AG09319 (cell line): ENCODE measurements at places on chromosomes 4 and X.

DNA sequence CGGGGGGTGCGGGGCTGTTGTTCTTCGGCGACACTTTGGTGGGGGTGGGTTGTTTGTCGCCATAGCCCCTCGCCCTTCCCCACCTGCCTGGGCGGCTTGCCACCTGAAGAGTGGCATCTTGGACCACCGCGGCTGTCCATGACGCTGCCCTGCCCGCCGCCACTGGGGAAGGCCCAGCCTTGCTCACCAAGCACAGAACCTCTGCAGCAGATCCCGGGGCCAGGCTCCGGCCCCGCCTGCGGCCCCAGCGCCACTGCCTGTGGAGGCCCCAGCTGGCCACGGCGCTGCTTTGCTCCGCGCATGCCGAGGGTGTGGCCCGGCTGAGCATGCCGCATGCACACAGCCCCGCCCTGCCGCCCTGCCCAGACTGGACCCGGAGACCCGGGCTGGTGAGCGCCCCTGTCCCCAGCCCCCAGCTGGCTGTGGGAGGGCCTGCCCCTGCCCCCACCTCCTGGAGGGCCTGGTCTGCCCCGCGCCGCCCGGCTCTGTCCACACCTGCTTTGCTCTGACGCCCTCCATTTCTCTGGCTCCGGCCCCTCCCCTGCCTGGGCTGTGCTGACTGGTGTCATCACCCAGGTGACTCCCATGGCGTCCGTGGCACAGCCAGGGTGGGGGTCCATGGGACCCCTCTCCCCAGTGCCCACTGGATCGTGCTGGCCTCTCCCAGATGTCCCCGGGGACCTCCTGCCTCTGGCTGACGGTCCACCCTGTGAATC, 5.3 kb downstream of the NAT8L start:
- no peak for DNase-seq

DNA sequence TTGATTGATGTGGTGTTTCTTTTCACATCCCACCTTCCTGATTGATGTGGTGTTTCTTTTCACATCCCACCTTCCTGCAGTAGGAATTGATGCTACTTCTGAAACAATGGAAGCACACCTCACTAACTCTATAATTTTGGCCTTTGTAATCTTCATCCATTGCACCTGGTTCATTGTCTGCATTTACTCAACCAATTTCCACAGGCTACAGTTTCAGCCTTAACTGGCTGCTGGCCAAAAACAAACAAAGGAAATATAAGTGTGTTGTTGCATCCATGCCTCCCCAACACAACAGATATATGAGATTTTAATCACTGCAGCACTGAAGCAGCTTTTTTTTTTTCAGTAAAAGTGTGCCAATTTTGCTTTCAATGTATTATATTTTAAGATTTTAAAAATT, 867.6 kb upstream of the PCDH7 start:
- DNase-seq = no peak

DNA sequence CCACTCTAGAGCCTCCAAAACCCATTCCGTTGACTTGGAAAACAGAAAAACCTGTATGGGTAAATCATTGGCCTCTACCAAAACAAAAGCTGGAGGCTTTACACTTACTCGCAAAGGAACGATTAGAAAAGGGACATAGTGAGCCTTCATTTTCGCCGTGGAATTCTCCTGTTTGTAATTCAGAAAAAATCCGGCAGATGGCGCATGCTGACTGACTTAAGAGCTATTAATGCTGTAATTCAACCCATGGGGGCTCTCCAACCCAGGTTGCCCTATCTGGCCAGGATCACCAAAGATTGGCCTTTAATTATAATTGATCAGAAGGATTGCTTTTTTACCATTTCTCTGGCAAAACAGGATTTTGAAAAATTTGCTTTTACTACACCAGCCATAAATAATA, 60.8 kb downstream of the ZNF732 start:
- no peak for DNase-seq

DNA sequence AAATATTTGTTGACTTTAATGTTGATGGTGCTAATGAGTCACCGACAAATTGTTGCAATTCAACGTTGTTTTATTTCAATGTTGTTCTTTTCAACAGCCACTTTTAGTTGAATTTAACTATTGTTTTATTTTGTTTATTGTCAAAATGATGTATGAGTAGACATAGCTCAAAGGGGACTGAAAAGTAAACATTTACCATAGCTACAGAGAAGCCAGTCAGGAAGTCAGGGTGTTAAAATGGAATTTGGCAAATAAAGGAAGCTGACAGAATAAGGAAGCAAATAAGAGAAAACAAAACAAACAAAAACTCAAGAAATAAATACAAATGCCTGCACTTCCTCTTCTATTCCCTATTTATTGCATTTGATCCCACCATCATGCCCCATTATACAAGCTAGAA, 648.4 kb upstream of the HTR2C start:
- no peak for DNase-seq

GRCh38 chr4:155604718-155605626, 61.7 kb upstream of the GUCY1A1 start:
- DNase-seq = peak; percentile 81

GRCh38 chrX:150703695-150703974, 10.4 kb downstream of the MTMR1 start:
- DNase-seq = no peak

DNA sequence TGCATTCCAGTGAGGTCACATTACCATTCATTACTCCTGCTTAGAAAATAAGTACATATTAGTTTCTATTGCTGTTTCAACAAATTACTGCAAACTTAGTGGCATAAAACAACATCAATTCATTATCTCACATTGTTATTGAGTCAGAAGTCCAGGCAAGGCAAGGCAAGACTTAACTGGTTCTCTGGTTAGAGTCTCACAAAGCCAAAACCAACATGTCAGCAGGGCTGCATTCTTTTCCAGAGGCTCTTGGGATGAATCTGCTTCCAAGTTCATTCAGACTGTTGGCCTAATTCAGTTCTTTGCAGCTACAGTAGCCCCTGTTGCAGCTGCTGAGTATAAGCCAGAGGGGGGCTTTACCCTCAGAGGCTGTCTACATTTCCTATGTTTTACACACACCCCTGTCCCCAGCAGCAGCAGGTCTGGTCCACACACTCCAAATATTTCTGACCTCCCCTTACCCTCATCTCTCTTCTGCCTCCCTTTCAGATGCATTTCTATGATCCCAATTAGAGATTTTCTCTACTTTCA, 892.1 kb upstream of the EPHA5 start:
- no peak for DNase-seq

- DNase-seq = no peak
Observed at GRCh38 chr4:65669111-65670019, 924 bp downstream of the EPHA5 start.

DNA sequence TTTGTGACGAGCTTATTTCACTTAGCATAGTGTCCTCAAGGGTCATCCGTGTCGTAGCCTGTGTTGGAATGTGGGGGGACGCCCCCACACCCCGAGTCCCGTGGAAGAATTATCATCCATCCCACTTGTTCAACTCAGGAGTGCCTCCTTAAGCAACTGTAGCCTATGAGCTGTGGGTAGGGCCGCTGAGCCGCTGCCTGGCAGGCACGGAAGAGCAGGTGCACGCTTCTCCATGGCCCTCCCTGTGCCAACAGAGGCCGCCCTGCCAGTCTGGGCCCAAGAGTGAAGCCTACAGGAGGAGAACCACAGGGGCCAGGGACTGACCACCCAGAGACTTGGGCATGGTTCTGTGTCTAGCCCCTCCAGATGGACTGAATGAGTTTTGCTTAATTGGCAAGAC, 2.3 kb upstream of the RGS12 start:
- no peak for DNase-seq

- peak; percentile 43 for DNase-seq
Observed at GRCh38 chrX:2614911-2615310, 76.2 kb upstream of the CD99 start.

GRCh38 chrX:151180400-151180799, 4.0 kb downstream of the GPR50 start:
- no peak for DNase-seq

GRCh38 chrX:106742805-106743204, 16.3 kb downstream of the RNF128 start:
- no peak for DNase-seq

DNA sequence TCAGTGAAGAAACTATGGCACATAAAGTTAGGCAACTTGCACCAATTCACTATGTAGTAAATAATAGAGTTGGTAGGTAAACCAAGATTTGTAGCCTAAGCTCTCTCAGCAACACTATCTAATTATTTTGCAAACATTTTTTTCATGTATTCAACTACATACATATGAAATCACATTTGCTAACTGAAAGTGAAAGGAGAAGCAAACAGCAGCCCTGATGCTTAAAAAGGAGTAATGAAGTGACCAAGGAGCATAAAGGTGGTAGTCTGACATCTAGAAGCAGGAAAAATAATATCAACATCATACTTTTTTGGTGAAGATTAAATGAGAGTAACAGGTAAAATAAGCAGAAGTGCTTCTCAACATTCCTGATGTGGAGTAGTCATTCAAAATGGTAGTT, 603.7 kb downstream of the GRXCR1 start:
- no peak for DNase-seq

- DNase-seq = no peak
Observed at GRCh38 chrX:35439692-35440091, 358.4 kb upstream of the MAGEB16 start.

DNA sequence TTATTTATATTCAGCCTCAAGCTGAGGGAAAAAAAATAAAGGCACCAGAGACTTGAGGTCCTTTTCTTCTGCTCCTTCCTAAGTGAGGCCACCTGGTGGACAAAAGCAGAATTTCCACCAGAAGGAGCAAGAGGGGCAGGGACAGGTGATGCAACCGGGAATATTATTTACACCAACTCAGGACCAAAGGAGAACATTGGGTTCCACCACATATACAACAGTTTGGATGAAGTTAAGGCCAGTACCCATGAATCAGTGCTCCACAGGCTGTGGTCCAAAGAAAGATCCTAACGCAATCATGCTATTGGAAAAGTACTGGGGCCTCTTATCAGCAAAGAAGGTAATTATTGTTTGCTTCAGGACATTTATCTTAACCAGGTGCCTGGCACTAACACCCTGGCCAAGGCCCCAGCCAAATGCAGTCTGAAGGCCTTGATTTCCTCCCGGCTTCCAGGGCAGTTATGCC, 57.4 kb downstream of the TSC22D3 start:
- DNase-seq = peak; percentile 59

GRCh38 chrX:70508296-70508911, 63.8 kb downstream of the DLG3 start:
- no peak for DNase-seq

- DNase-seq = no peak
Observed at GRCh38 chrX:79081895-79082512, 62.5 kb upstream of the GPR174 start.

GRCh38 chr4:98466868-98467599, 191.4 kb downstream of the TSPAN5 start:
- no peak for DNase-seq

- DNase-seq = no peak
Observed at GRCh38 chr4:112153211-112153791, 8.0 kb downstream of the FAM241A start.

DNA sequence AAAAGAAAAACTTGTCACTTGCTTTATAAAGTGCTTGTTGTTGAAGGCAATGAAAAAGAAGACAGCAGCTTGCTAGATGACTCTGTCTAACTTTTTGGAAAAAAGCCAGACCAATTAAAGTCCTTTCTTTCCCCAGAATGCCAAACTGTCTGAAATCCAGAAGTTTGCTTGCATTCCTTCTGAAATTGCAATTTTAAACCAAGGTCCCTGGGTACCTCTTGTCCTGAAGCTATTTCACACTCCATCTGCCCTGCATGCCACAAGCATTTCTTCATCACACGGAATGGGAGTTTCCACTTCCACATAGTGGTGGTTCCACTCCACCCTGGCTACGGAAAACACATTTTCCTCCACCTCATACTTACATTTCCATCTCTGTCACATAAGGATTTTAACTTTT, 101.0 kb downstream of the PAPSS1 start:
- peak; percentile 80 for DNase-seq

DNA sequence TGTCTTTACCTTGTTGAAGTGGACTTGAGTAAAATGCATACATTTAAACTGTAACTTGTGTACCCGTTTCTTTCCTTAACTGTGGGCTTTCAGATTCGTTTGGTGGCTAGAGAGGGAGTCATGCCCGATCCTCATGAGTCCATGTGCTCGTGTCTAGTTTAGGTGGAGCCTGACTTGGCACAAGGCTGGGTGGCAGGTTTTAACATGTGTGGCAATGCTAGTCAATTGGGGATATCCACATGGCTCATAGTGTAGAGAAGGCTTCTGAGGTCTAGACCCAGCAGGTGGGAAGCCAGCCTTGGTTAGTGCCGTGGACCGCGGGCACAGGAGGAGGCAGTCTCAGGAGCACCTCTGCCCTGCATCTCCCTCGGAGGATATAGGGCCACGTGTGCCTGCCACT, 48.5 kb upstream of the CLCN4 start:
- no peak for DNase-seq

DNA sequence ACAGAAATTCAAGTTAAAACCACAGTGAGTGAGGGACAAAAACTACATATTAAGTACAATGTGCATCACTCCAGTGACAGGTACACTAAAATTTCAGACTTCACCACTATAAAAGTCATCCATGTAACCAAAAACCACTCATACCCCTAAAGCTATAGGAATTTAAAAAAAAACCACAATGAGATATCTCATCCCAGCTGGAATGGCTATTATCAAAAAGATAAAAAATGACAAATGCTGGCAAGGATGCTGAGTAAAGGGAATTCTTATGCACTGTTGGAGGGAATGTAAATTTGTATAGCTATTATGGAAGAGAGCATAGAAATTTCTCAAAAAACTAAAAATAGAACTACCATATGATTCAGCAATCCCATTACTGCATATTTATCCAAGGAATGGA, 171.1 kb downstream of the HHIP start:
- DNase-seq = no peak

GRCh38 chr4:55540271-55540670, 6.4 kb downstream of the CLOCK start:
- no peak for DNase-seq

GRCh38 chrX:16772460-16772859, 13.8 kb upstream of the TXLNG start:
- no peak for DNase-seq

GRCh38 chr4:38131371-38132091, 171.3 kb downstream of the PTTG2 start:
- DNase-seq = no peak

- DNase-seq = no peak
Observed at GRCh38 chr4:71004281-71004851, 10.9 kb downstream of the DCK start.

DNA sequence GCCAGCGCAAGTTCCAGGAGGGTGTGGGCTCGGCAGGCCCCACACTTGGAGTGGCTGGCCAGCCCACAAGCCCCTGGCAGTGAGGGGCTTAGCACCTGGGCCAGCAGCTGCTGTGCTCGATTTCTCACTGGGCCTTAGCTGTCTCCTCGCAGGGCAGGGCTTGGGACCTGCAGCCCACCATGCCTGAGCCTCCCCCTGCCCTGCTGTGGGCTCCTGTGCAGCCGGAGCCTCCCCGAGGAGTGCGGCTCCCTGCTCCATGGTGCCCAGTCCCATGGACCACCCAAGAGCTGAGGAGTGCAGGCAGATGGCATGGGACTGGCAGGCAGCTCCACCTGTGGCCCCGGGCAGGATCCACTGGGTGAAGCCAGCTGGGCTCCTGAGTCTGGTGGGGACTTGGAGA, 139.2 kb upstream of the CXCL13 start:
- DNase-seq = no peak

- no peak for DNase-seq
Observed at GRCh38 chr4:9971711-9972110, 49.6 kb downstream of the SLC2A9 start.

- DNase-seq = no peak
Observed at GRCh38 chr4:113003841-113004240, 45.6 kb upstream of the ANK2 start.
